Aorta (tissue), 5 donors: ENCODE measurements at places on chromosomes 12 and 14. TPM values are rescaled to one million over a fixed set of nuclear protein-coding genes. Genes with fewer than 3 reads are reported as not detected.

DNA sequence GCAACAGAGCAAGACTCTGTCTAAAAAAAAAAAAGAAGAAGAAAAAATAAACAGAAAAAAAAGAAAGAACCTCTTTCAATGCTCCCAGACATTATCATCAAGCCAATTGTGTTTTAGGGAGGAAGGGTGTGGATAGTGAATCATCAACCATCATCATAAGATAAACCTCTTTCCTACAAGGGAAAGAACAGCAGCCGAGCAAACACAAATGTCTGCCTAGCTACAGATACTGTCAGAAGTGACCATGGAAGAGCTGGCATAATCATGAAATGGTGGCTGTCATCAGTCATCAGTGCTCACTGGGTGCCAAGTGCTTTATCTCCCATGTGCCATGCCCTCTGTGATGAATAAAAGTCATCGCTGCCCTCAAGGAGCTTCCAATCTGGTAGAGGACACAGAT lies 46.6 kb downstream of the SLC17A8 start:
- DNase-seq = no peak

The TTC5 gene
- total RNA-seq = 12.0 TPM

DNA sequence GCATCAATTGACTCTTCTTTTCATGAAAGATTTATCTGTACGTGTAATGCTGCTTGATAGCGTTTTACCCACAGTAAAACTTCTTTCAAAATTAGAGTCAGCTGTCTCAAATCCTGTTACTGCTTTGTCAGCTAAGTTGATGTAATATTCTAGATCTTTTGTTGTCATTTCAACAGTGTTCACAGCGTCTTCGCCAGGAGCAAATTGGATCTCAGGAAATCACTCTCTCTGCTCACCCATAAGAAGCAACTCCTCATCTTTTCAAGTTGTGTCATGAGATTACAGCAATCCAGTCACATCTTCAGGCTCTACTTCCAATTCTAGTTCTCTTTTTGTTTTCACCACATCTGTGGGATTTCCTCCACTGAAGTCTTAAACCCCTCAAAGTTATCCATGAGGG lies 9.5 kb downstream of the PCNX1 start:
- no peak for DNase-seq

GRCh38 chr12:54053003-54053750 lies 458 bp upstream of the HOXC4 start:
- peak; percentile 60 for DNase-seq

DNA sequence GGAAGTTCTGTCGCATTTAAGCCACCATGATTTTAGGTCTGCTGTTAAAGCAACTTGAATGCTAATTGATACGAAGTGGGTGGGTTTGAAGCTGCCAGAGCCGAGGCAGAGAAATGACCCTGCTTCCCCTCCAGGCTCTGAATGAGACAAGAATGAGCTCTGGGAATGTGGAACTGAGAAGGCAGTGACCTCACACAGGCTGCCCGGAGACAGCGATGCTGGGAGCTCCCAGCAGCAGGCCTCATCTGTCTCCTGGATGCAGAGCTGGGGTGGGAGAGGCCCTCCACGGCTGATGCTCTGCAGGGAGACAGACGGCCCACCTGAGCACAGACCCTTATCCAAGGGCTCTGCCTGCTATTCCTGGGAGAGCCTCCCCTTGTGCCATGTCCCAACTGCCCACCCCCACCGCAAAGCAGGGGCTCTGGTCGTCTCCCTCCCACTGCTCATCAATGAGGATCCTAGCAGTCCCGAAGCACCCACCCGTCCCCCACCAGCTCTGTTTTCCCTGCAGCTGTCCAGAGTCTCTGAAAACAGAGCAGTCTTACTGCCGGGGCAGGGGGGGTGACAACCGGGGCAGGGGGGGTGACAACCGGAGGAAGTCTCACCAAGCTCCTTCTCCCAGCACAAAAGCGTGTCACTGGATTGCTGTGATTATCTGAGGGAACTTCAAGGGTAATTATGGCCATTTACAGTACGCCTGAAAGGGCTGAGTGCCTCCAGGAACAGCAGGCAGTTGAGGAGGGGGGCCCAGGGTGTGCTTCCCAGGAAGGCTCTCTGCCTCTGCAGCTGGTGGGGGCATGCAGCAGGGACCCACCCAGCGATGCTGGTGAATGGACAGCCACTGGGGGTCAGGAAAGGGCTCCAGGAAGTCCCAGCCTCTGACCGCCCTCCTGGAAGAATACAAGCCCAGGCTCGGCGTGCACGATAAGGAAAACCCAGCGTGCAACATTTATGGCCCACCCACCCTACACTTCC lies 67.8 kb downstream of the CHGA start:
- no peak for DNase-seq

The TMTC1 gene
- 84.6 TPM for total RNA-seq

The HCAR2 gene
- 0.51 TPM for total RNA-seq
